Tibial nerve (tissue), 4 donors: ENCODE measurements at places on chromosomes 11 and 22. TPM values are rescaled to one million over a fixed set of nuclear protein-coding genes. Genes with fewer than 3 reads are reported as not detected.
A peak's percentile ranks its signal among the peaks of the same experiment; 100 is the strongest.

- no peak for DNase-seq
Measured at GRCh38 chr11:67352546-67353316, 615 bp downstream of the POLD4 start.

DNA sequence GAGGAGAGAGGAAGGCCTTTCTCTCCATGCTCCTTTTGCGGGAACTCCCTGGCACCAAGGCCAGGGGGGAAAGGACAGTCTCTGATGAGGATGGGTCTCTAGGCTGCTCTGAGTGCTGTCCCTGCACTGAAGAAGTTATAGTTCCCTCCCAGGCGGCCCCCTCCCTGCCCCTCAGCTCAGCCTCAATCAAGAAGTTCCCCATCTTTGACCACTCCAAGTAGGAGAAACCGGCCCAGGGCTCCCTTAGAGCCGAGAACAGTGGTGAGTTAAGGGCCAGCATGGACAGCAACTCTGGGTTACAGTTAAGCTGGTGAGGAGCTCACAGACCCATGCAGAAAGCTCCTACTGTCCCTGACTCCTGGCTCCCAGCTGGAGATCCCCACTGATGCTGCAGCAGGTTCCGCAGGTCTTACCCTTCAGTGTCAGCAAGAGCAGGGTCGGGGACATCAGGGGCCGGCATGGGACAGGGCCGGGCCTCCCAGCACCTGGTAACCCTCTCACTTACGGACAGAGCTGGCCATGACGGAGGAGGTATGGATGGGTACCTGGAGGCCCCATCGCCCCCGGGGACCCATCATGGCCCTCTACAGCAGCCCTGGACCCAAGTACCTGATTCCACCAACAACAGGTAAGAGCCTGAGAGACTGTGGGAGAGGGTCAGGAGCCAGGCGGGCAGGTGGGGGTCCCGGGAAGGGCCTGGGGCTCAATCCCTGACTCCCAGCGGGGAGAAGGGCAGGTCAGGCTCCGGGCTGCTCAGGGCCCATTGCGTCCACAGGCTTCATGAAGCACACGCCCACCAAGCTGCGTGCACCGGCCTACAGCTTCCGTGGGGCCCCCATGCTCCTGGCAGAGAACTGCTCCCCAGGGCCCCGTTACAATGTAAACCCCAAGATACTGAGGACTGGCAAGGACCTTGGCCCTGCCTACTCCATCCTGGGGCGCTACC is 4.2 kb downstream of the SCGB1C1 start:
- no peak for DNase-seq

- DNase-seq: no peak
Measured at GRCh38 chr22:32661737-32662586, 139.5 kb upstream of the TIMP3 start.

- no peak for DNase-seq
Measured at GRCh38 chr22:44940130-44940529, 69.7 kb downstream of the PHF21B start.

DNA sequence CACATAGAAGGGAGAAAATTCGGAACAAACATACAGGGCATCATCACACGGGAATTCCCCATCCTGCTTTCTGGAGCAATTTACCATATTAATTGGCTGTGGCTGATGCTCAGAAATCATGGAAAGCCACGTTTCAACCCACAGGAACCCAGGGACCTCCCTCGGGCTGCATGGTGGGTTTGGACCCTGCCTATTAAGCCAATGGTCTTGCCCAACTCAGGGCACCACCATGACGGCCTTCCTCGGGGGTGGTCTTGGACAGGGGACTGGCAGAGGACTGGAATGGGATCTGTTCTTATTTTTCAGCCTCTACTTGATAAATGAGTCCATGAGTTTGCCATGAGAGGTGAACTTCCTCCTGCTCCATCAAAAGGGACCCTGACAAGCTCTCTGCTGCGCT is 374.0 kb downstream of the SHANK2 start:
- no peak for DNase-seq

DNA sequence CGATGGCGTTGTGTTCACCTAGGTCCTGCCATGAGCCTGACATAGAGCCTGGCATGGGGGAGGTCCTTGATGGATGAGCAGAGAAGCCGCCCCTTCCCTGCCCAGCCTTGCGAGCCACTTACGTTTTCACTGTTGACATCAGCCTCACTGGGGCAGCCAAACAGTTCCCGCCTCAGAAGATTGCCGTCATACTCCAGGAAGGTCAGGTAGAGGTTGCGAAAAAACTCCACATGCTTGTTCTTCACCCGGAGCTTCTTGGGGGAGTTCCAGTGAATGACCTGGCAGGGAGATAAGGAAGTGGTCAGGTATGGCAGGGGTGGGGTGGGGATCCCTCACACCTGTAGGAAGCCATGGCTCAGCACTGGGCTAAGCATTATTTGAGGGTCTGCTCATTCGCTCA is 279.3 kb upstream of the SYN3 start:
- DNase-seq: no peak

- DNase-seq: no peak
Measured at GRCh38 chr11:10462746-10463300, 7.8 kb downstream of the AMPD3 start.

- DNase-seq: no peak
Measured at GRCh38 chr22:28788601-28789000, 11.8 kb downstream of the XBP1 start.

- peak; percentile 43 for DNase-seq
Measured at GRCh38 chr11:113289431-113290187, 24.8 kb upstream of the TTC12 start.

GRCh38 chr11:120717042-120717441 is 205.5 kb downstream of the GRIK4 start:
- no peak for DNase-seq

DNA sequence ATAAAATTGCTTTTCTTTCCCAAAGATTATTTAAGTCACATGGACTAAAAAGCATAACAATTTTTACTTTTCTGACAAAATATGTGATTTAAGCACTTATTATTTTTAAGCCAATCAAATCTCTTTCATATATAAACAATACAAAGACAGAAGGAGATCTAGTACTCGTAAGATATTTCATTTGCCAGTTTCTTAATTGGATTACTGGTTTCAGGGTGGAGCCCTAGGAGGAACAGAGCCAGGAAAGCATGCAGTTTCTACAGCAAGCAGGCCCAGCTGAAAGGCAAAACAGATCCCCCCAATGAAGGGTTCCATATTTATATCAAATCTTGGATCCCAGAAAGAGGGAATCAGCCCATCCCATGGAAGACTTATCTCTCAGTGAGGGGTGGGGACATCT is 177.0 kb downstream of the KIF18A start:
- DNase-seq: no peak

GRCh38 chr22:48953103-48953720 is 874.5 kb downstream of the BRD1 start:
- no peak for DNase-seq

- DNase-seq: no peak
Measured at GRCh38 chr11:123429336-123429735, 733 bp upstream of the GRAMD1B start.

DNA sequence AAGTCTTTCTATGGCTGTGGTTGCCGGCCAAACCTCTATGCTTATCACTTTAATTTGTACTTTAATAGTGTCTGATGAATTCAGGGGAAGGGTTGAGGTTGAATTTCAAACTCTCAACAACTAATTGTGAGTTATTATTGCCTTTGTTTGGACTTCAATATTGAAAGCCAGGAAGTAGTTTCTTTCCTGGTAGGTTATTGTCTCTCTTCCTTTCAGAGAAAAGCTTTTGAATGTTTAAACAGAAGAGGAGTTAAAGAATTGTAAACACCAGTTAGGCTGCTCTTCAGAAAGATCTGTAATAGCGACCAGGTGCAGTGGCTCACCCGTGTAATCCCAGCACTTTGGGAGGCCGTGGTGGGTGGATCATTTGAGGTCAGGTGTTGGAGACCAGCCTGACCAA is 22.2 kb downstream of the NNMT start:
- DNase-seq: no peak

DNA sequence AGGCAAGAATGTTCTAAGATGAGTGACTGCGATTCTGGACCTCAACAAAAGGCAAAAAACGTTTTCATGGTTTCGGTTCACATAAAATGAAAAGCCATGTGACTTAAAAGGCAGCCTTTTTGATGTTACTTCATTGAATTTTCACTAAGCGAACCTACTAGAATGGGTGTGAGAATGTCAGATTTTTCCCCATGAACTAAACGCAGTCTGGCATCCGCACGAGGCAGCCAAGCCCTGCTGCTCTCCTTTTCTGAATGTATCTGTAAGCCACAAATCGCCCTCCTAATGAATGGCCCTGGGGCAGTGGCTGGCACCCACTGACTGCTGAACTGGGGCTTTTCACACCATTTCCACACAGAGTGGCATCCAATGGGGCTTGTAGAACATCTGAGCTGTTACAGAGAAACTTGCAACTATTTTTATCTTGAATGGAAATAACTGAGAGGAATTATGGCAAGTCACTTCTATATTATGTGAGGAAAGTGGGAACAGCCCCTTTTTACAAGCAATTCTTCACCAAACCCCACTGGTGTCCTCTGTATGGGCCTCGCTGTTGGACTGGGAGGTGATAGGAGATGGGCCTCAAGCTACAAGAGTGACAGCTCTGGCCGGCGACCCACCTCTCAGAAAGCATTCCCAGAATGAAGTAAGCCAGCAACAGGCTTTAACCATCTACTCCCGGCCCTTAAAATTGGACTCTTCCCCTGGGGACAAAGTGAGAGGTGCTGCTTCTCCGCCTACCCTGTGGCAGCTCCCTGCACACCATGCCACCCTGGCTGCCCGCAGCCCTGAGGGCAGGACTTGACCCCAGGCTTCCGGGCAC is 29.4 kb downstream of the PPP2R1B start:
- DNase-seq: no peak

DNA sequence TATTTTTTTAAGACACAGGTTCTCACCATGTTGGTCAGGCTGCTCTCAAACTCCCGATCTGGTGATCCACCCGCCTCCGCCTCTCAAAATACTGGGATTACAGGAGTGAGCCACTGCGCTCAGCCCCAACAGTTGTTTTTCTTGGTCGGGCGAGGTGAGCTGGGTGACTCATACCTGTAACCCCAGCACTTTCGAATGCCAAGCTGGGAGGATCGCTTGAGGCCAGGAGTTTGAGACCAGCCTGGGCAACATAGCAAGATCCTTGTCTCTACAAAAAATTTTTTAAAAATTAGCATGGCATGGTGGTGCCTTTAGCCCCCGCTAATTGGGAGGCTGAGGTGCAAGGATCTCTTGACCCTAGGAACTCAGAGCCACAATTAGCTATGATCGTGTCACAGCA is 7.0 kb upstream of the NF2 start:
- no peak for DNase-seq

DNA sequence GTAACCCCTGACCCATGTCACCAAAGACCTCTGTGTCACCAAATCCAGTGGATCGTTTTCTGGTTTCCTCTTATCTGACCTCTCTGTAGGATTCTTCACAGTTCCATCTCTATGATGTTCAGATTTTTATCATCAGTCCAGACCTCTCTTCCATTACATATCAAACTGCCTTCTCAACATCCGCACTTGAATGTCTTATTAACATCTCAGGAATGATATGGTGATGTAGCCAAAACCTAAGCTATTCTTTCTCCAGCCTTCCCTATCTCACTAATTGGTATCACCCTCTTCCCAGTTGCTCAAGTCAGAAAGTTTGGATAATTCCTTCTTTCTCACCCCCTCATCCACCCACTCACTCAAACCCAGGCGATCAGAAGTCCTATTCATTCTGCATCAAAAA is 13.4 kb downstream of the APLNR start:
- DNase-seq: no peak

DNA sequence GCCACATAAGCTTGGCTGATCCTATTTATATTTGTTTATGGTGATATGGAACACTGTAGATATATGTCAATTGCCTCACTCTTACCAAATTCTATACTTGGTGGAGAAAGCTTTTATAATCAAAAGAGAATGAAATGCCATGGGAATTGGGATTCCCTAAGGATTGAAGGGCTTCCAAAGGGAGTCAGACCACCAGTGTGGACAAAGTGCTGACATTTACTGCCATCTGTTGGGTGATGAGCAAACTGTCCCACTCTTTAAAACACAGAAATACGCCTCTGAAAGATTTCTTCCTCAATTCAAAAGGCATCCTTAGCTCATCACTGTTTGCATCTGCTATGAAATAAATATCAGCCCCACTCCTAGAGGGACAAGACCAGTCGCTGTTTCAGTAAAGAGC is 7.1 kb downstream of the SLC1A2 start:
- no peak for DNase-seq

DNA sequence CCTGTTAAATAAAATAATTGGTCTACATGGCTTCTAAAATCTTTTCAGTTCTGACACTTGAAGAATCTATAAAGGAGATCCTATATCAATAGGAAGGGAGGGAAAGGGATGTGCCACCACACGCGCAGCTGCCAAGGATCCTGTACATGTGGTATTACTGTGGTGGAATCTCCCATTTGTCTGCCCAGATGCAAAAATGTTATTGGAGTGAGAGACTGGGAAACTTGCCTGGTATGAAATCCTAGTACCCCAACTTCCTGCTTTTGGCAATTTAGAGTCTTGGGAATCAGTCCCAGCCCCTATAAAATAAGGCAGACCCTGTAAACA is 81.9 kb upstream of the PICALM start:
- no peak for DNase-seq

GRCh38 chr22:39325392-39325932 is 6.0 kb upstream of the RPL3 start:
- no peak for DNase-seq

GRCh38 chr22:46774253-46774979 is 12.0 kb downstream of the TBC1D22A start:
- peak; percentile 25 for DNase-seq

DNA sequence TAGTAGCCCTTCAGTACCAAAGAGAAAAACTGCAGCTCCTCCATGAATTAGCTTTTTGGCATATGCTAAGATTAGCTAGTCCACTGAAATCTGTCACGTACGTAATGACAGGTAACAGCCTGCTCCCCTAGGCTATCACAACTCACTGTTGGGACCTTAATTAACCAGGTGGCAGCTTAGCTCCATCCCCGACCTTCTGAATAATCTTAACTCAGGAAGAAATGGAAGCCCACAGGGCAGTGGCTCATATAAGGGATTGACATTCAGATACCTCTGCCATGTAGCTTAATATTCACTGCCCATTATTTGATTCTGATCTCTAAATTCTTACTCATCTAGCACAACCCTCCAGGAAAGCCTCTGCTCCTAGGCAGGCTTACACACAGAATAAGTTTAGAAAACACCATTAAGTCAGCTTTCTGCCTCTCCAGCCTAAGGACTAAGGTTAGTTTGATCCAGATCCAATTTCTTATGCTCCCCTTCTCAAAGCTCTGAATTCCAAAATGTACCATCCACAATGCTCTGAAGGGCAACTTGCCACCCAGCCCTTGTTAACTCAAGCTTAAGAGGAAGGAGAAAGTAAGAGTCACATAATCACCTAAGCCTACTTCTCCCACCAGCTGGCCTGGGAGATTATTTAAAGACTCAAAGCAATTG is 5.0 kb downstream of the HSPA8 start:
- DNase-seq: no peak

GRCh38 chr11:132864811-132865576 is 667.3 kb downstream of the OPCML start:
- no peak for DNase-seq

GPHA2 gene
- total RNA-seq: not detected

TYR gene
- not detected for total RNA-seq

FXYD6 gene
- total RNA-seq: 74.1 TPM

C11orf87 gene
- total RNA-seq: 0.21 TPM

CDON gene
- 14.4 TPM for total RNA-seq

OR52E8 gene
- total RNA-seq: not detected

OR4D6 gene
- total RNA-seq: not detected

RFPL3 gene
- not detected for total RNA-seq

ACTN3 gene
- total RNA-seq: not detected

SAA4 gene
- total RNA-seq: not detected
